ENCODE measurements at places on chromosomes 13 and 19. TPM values are rescaled to one million over a fixed set of nuclear protein-coding genes. Genes with fewer than 3 reads are reported as not detected.

- H3K27me3 ChIP-seq: peaks cover 9% of the 10 kb centered on the region
- no peaks in the 10 kb centered on the region for H3K36me3 ChIP-seq
- no peak for DNase-seq
Measured at GRCh38 chr19:41540041-41540695, 35.8 kb upstream of the CEACAM21 start.

Gene PLK5
- total RNA-seq: not detected

- no peaks in the 10 kb centered on the region for H3K27me3 ChIP-seq
- H3K4me3 ChIP-seq: no peak overlapping the region
- H3K36me3 ChIP-seq: no peaks in the 10 kb centered on the region
- no peak for DNase-seq
Measured at GRCh38 chr19:34975056-34975455, 11.0 kb upstream of the ZNF792 start.

DNA sequence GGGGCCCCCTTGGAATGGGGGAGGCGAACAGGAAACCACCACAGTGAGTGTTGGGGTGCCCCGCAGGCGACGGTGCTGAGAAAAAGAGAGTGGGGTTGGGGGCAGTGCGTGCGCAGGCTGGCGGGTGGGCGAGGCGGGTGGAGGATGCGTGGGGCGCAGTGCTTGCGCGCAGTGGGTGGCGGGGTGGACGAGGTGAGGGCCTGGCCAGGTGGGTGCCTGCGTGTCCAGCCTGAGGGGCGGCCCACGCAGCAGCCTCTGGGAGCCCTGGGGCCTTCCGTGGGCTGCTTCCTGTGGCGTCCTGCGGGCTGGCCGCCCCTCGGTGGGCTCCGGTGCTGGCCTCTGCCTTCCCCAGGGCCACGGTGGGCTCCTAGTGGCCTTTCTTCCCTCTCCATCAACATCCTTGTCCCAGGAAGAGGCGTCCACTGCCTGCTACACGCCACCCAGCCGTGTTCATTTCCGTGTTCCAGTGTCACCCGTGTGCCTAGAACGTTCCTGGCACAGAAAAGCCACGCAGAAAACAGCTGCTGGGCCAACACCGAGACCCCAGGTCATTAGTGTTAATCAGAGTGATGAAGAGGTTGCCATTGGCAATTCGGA, 7.1 kb downstream of the ATP11A start:
- no peaks in the 10 kb centered on the region for H3K36me3 ChIP-seq
- no peak overlapping the region for H3K4me3 ChIP-seq
- peaks cover 15% of the 10 kb centered on the region for H3K4me1 ChIP-seq
- DNase-seq: no peak

Gene IGFL2
- total RNA-seq: not detected

Gene RNF113B
- 0.27 TPM for total RNA-seq

- no peak for DNase-seq
- no peak overlapping the region for H3K27ac ChIP-seq
- H3K4me1 ChIP-seq: no peaks in the 10 kb centered on the region
- no peak overlapping the region for H3K4me3 ChIP-seq
Measured at GRCh38 chr13:80400865-80401426, 60.0 kb upstream of the SPRY2 start.

GRCh38 chr13:31781064-31781463, 41.7 kb downstream of the RXFP2 start:
- DNase-seq: no peak
- H3K27me3 ChIP-seq: peaks cover 2% of the 10 kb centered on the region
- H3K36me3 ChIP-seq: no peaks in the 10 kb centered on the region
- no peaks in the 10 kb centered on the region for H3K4me1 ChIP-seq

- no peak overlapping the region for H3K27ac ChIP-seq
- H3K4me1 ChIP-seq: no peaks in the 10 kb centered on the region
- no peaks in the 10 kb centered on the region for H3K36me3 ChIP-seq
- H3K27me3 ChIP-seq: no peaks in the 10 kb centered on the region
- DNase-seq: no peak
- H3K4me3 ChIP-seq: no peak overlapping the region
Measured at GRCh38 chr13:40812724-40813445, 23.5 kb downstream of the SLC25A15 start.

Gene PVR
- total RNA-seq: 51.0 TPM

All from adrenal gland (tissue), 19 donors.